Hindlimb muscle (tissue), 1 donor: ENCODE measurements at places on chromosomes 1 and 21. TPM values are rescaled to one million over a fixed set of nuclear protein-coding genes. Genes with fewer than 3 reads are reported as not detected.

DNA sequence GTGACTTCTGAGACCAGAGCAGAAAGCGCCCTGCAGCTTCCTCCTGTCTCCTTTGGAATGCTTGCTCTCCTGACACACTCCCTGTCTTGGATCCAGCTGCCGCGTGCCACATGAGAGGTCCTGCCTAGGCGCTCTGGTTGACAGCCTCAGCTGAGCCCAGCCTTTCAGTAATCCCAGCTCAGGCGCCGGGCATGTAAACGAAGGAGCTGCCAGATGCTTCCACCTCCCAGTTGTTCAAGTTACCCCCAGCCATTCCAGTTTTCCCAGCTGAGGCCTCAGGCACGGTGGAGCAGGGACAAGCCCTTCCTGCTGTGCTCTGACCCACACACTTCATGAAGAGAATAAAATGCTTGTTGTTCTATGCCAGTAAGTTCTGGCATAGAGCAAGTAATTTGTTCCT, 14.3 kb upstream of the CD34 start:
- DNase-seq: peak; percentile 59

The CYYR1 gene
- 16.7 TPM for polyA plus RNA-seq

The KRTAP12-2 gene
- polyA plus RNA-seq: not detected

DNA sequence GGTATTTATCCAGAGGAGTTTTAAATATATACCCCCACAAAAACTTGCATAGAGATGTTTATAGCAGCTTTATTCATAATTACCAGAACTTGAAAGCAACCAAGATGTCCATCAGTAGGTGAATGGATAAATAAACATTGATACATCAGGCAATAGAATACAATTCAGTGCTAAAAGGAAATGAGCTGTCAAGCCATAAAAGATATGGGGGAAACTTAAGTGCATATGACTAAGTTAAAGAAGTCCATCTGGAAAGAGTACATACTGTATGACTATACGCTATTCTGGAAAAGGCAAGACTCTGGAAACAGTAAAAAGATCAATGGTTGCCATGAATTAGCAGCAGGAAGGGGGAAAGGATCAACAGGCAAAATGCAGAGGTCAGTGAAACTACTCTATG, 366.7 kb downstream of the HHIPL2 start:
- no peak for DNase-seq

GRCh38 chr1:15489052-15489736, 13.3 kb downstream of the CELA2B start:
- DNase-seq: peak; percentile 52

DNA sequence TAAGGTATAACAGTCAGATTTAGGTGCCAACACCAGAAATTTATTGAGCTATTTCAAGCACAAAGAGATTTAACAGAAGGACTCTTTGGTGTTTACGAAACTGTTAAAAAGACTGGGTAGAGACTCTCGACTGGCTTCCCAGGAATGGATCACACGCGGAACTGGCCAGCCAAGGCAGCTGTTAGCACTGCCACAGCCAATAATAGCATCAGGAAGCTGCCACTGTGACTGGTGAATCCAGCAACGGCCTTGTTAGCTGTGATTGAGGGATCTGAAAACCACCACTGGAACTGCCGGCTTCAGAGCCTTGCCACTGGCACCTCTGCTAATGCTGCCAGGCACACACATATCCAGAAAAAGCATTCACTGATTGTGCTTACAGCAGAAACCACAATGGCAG, 10.6 kb upstream of the SIM2 start:
- DNase-seq: no peak

DNA sequence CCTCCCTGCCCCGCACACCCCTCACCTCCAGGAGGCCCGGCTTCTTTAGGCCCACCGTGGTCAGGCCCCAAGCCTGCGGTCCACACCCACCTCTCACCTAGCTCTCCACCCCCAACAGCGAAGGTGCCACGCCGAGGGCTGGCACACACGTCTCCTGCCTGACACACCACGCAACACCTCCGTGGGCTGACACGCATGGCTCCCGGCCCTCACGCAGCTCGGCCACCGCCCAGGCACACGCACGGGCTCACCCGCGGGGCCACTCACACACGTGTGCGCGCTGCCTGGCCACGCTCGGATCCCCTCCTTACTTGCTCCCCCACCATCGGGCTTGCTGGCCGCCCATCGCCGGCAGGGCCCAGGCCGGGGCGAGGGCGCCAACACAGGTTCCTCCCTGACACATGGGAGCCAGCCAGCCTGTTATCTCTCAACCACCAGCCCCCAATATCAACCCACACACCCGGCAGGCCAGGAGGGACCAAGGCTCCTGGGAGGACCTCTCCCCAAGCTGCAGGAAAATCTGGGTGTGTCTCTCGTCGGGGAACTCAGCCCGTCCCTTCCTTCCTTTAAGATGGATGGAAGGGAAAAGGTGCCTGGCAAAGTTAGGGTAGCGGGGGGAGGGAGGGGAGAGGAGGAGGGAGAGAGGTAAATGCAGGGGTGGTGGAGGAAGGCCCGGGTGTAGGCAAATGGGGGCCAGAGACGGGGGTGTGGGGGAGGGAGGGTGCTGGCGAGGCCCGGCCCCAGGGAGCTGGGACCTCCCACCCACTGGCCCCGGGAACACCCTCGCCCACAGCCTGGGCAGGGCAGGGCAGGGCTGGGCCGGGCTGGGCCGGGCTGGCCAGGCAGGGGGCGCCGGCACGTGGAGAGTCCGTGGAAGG, 546 bp downstream of the ELOVL1 start:
- DNase-seq: no peak

The KCNJ9 gene
- 0.09 TPM for polyA plus RNA-seq

GRCh38 chr1:224938652-224939051, 9.2 kb downstream of the DNAH14 start:
- DNase-seq: no peak

GRCh38 chr1:113881661-113882060, 5.7 kb downstream of the BCL2L15 start:
- DNase-seq: no peak
